ENCODE measurements at places on chromosomes 2 and 18.
A peak's percentile ranks its signal among the peaks of the same experiment; 100 is the strongest.

- DNase-seq: no peak
Measured at GRCh38 chr2:213149294-213149875, 2.0 kb downstream of the IKZF2 start.

- no peak for DNase-seq
Measured at GRCh38 chr2:212034841-212035585, 503.6 kb downstream of the ERBB4 start.

DNA sequence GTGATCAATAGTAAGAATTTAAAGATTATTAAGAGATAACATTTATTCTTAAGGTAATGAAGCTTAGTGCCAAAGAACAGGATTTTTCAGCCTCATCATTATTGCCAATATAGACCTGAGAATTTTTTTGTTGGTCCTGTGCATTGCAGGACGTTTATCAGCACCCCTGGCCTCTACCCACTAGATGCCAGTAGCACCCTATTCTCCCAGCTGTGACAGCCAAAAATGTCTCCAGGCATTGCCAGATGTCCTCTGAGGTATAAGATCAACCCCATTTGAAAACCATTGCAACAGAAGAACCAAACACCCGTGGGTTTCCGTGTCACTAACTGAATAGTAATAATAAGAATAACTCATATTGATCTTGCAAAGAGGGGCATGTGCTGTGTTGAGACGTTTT, 700.0 kb upstream of the SOX11 start:
- DNase-seq: no peak

DNA sequence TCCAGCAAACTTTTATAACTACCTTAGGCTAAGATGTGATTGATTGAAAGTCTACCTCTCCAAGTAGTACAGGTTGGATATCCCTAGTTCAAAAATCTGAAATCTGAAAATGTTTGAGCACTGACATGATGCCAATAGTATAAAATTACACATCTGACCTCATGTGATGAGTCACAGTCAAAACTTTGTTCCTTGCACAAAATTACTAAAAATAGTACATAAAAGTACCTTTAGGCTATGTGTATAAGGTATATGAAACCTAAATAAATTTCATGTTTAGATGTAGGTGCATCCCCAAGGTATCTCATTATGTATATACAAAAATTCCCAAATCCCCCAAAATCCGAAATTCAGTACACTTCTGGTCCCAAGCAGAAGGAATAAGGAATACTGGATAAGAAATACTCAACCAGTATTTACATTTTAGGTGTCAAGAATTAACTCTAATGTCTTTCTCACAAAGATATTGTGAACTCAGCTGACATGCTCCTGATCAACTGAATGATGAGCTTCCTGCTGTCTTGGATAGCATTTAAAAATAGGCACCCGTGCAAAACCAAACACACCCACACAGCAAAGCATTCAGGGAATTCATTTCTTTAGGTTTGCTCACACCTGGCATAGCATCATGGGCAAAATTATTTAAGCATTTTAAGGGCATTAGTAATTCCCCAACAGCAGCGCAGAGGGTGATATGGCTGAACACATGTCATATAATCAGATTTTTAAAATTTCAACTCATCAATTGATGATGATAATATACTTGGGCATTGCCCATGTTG, 497.4 kb upstream of the MEIS1 start:
- DNase-seq: no peak

DNA sequence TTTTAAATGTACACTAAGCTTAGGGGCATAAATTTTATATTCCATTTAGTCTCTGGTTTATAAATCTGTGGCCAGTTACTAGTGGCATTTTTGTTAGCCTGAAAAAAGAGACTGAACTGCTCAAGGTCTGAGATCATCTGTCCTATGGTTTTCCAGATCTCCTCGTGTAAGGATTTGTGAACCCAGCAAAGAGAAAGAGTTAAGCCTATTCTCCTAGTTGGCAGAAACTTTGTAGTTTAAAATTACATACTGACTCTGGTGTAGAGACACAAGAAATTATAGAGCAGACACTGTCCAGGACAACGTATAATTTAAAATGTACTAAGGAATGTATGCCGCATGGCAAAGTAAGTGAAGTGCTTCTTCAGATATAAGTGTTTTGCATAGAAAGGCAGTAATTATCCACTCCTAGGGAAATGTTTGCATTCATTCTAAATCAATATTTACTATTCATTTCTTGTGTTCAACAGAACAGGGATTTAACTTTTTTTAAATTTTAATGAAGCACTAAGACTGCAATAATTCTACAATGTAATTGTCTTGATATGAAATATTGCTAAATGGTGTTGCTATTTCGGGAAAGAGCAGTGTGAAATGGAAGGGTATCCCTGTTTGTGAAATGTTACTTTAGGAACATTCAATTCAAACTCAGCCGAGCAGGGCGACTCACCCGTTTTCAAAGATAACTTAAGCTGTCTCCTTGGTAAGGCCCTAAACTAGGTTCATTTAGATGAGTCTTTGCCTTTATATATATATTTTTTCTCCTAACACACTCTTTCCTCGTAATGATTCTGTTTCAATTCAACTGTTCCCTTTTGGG, 508.4 kb upstream of the ZEB2 start:
- DNase-seq: no peak

DNA sequence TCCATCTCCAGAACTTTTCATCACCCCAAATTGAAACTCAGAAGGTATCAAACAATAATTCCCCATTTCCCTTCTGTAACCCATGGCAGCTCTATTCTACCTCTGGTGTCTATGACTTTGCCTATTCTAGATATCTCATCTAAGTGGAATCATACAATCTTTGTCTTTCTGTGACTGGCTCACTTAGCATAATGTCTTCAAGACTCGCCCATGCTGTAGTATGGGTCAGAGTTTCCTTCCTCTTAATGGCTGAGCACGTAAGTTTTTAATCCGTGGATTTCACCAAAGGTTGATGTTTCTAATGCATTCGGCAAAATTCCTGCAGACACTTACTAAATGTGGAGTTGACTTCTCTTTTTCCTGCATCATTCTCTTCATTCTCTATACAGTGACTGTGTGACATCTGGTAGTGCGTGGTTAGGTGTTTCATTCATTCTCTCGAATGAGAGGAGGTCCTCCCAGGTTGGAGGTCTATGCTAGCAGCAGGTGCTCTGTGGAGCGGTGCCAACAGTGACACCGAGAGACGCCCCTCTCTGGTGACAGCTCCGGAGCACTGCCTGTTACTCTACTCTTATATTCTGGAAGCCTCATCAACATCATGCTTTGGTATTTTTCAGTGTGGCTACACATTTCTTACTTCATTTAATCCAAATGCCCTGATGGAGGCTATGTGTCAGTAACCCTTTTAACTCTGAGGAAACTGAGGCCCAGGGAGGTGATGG, 50.1 kb downstream of the ATOH8 start:
- no peak for DNase-seq

DNA sequence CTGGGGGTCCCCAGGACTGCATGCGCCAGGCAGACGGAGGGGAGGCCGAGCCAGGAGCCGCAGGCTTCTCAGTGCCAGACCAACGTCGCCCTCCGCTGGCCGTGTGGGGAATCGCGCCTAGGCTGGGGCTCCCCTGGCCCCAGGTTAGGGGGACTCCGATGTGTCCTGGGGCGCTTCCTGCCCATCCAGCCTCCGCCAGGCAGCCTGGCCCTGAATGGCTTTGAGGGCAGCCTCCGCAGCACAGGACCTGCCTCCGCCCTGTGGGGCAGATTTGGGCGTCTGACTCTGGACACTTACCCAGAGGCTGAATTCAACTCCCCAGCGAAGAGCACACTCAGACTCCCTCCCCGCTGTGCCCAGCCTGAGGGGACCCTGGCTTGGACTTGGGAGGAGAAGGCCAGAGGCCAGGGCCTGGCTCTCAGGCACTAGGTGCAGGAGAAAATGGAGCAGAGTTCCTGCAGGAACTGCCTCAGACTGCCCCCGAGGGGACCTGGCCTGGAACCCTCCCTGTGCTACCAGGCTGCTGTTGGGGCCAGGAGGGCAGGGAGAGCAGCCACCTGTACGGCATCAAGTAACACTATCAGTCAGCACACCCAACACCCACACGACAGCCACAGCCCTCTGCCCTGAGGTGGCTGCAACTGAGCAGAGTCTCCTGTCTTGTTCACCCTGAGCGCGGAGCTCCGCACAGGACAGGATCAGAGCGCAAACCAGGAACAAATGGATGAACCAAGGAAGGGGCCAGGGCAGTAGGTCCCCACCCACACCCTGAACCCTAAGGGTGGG, 597 bp upstream of the TEKT4 start:
- DNase-seq: peak; percentile 57

GRCh38 chr2:65532937-65533336, 100.5 kb upstream of the SPRED2 start:
- no peak for DNase-seq

DNA sequence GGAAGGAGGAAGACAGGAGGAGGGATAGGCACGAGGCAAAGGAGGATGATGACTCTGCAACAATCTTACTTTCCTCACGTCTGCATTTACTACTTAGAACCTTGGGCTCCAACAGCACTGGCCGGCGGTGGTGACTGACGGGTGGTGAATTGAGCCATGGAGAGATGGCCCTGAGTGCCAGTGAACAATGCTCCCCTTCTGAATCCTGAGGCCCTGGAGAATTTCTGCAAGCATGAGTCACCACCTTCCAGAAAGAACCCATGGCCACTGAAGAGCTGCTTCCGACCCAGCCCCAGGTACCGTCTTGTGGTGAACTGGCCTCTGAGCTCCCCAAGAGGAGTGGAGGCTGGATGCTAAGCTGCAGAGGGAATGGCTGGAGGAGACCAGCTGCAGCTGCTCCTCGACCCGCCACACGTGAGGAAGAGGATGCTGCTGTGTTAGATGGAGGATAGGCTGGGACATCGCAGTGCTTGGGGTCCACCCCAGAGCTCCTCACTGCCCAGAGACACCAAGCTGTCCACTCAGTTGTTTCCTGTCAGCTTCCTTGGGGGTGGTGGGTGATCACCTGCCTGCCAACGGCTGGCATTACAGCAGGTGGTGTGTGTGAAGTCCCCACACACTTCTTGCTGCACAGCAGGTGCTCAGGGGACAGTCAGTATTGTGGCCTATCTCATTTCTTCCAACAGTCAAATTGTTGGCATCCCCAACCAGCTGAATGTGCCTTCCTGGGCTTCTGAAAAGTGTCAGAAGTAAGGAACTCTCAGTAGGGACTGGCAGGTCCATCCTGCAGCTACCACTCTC, 186.5 kb upstream of the ID2 start:
- DNase-seq: no peak

DNA sequence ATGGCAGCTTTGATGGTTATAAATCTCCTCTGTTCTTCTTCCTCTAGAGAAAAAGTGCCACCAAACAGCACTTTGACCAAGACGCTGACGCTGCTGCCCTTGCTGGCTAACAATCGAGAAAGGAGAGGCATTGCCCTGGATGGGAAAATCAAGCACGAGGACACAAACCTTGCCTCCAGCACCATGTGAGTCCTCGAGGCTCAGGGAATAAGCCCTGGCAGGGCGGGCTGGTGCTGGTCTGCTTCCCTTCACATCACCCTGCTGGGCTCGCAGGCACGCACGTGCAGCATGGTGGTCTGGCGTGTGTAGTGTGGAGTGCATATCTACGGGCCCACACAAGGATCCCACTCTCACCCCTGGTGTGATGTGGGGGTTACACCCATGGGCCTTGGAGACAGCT, 19.4 kb upstream of the DGKD start:
- no peak for DNase-seq

DNA sequence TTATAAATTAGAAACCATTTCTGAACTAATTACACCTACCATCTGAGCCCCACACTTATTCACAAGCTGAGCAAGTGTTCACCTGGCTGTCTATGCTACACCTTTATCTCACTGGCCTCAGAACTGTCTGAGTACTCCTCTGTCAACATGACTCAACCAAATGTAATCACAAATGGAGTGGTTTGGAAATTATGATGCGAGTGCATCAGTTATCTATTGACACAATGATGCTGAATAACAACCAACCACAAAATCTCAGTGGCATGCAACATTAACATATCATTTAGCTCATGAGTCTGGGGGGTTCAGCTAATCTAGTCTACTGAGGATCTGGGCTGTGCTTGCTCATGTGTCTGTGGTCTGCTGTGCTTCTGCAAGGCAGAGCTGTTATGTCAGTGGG, 184.2 kb upstream of the NXPH2 start:
- DNase-seq: no peak

DNA sequence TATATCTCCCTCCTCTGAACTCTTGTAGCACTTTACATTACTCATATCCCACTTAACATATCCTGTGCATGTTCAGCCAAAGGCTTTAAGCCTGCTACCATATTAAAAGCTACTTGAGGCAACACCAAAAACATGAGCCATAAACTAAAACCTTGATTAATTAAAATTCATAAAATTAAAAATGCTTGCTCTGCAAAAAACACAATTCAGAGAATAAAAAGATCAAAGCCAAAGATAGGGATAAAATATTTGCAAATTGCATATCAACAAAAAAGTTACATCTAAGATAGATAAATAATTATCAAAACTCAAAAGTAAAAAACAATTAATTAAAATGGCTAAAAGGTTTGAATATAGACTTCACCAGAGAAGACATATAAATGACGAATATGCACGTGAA, 495.4 kb upstream of the PIK3C3 start:
- DNase-seq: no peak

- no peak for DNase-seq
Measured at GRCh38 chr2:162556996-162557395, 213.1 kb downstream of the GCA start.

DNA sequence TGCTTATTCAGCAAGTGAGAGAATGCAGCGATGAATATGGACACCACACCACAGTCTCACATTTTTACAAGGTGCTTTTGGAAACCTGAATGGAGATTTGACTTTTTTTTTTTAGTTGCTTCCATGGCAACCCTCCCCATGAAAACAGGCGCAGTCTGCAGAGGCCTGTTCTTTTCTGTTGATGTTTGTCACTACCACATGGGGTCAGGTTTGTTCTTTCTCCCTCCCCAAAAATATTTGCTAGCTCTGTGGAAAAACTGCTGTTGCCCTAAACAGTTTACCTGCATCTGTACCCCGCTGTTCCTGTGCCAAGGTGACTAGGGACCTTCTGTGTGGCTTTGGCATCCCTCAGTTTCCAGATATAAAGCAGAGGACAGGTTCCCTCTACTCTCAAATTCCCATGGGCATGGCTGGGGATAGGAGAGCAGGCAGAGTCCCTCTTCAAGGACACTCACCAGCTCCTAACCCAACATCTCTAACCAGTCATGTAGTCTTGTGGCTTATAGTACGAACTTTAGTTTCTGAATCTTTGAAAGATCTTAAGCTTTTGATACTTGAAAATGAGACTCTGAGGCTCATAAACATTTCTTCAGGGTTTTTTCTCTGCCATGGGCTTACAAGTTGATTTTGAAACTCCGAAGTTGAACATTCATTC, 14.7 kb upstream of the MAPRE2 start:
- DNase-seq: no peak

All from activated CD4-positive, alpha-beta memory T cell treated with anti-CD3 and anti-CD28 coated beads for 36 hours (primary cell).